ENCODE measurements at places on chromosomes 2 and 18.
A peak's percentile ranks its signal among the peaks of the same experiment; 100 is the strongest.

DNA sequence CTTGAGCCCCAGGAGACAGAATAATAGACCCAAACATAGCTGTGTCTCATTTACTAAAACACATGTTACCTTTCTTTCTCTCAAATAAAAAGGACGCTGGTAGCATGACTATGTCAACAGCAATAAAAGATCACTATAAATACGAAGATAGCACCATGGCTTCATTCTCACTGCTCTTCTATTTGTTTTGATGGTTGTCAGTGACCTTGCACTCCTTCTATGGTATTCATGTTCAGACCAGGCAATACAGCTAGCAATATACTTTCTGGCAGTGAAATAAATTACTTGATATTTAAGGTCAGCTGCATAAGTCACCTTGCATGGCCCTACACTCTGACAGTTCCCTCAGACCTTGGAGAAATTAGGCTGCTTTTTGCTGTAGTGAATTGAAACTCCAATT lies 263.2 kb upstream of the CDH7 start:
- no peak for DNase-seq

- peak; percentile 2 for DNase-seq
These were observed 1.3 kb downstream of the PTPRM start for GRCh38 chr18:7568426-7568825.

DNA sequence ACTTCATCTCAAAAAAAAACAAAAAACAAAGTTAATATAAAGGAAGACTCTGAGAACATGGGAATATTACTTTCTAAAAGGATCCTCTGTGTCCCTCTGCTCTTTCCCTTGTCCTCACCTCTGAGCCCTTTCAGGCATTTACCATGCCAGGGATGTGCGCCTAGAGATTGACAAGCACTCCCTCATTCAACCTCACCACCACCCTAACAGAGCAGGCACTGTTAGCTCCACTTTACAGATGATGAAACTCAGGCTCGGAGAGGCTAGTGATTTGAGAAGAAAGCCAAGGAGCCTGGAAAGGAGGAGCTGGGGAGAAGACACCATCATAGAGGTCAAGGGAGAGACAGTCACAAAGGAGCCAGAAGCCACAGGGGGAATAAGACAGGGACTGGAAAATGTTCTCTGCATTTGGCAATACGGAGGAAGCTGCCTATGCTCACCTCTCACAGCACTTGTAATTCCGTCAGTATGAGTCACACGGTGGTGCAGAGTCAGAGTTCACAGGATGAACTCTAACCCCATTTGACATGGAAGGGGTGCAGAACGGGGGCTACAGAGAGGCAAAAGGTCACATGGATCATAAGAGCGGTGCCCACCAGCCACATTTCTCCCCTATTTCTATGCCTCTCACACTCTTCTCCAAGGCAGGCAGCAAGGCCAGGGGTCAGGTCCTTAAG lies 101.8 kb upstream of the NFU1 start:
- DNase-seq = no peak

DNA sequence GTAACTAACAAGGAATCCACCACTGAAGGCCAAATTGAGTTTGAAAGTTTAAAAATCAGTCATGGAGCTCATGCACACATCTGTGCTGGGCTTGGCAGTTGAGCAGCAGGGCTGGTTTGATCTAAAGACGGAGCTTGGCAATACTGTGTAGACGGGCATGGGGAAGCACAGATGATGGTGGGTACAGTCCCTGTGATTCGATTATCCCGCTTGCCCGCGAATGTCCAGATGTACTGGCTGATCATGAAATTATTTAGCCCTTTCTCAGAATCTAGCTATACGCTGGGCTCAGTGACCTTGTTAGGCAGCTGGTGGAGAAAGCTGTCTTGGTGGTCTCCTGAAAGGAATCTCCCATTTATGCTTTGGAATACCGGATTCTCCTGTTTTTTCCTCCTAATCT lies 74.8 kb upstream of the SOX11 start:
- DNase-seq = no peak

DNA sequence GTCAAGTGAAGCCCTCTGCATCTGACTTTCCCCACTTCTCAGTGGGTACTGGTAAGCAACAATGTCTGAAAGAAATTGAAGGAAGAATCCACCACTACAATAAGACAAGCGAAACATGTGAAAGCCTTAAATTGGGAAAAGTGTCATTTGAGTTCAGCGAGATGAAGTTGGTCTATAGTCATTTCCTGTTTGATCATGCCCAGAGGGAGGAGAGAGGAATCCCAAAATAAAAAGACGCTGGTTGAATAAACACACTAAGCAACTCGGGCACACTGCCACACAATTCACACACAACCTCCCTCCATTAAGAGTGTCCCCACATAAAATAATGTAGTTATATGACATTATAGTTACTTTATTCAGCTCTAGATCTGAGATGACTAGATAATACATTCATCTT lies 166.1 kb downstream of the CBLN2 start:
- DNase-seq = no peak

DNA sequence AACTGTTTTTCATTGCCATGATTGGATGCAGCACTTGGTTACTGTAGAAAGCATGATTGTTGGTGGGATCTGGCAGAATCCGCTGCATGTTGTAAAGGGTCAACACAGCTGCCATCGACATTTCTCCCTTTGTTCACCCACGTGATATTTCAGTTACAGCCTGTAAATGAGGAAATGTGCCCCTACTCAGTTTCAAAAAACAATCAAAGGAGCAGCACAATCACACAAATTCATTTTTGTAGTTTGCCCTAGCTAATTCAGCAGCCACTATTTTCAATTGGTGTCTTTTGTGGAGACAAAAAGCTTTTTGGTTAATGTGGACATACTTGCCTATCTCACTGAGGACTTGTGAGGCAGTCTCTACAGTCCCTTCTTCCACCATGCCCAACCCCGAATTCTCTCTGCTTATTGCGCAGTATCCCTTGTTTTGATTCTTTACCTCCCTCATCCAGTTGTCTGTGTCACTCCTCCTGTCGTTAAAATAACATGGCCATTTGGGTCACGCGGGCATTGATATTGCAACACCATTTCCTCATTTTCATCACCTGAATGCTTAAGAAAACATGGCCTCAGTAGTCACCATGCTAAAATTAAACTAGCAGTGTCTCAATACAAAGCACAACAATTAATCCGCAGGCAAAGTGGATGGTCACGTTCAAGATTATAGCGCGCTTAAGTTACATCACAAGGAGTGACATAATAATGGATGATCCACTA lies 6.4 kb upstream of the PROC start:
- no peak for DNase-seq

GRCh38 chr2:72185206-72185605 lies 37.5 kb upstream of the CYP26B1 start:
- DNase-seq = no peak

- no peak for DNase-seq
These were observed 6.9 kb downstream of the AMER3 start for GRCh38 chr2:130762031-130762909.

DNA sequence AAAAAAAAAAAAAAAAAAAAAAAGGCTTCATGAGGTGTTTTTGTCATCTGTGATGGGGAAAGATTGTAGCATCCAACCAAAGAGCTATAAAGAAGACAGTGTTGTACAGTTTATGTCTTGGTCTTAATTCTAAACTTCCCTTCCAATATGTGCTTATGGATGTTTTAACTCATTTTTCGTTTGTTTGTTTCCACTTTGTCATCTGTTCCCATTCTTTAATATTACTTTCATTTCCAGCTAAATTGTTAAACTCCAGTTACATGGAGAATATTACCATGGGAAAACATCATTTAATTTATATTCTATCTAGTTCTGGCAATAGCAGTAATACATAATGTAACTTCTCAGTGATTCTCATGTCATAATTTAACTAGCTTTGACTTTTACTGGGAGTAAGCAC lies 344.1 kb upstream of the NRP2 start:
- no peak for DNase-seq

- no peak for DNase-seq
These were observed 40.3 kb downstream of the EML6 start for GRCh38 chr2:54763636-54764291.

- DNase-seq = no peak
These were observed 57.4 kb upstream of the PCBP1 start for GRCh38 chr2:70029814-70030409.

DNA sequence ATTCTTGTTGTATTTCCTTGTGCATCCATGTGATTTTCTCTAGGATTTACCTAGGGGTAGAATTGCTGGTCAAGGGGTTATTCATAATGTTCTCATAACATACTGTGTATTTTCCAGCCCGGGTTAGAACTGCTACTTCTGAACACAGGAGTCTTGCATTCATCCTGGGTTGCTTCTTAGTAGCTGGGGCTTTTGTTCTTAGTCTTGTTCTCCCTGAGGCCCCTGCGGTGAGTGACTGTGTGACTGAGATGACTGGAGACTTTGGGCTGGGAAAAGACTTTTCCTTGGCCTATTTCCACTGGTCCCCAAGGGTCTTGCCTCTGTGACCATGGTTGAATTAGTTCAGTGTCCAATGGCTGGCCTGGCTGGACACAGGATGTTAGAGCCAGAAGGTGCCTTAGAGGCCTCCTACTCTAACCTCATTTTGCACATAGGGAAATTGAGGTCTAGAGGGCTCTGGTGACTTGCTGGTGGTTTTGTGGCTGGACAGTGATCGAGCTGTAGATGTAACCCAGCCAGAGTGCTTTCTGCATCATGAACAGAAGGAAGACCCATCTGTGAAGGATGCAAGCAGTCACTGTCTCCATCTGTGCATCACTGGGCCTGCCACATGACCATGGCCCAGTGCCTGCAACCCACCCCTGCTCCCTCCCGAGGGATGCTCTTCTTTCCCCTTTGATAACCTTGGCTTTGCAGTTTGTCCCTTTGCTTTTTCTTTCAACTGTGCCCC lies 233.3 kb downstream of the FHOD3 start:
- DNase-seq = no peak

DNA sequence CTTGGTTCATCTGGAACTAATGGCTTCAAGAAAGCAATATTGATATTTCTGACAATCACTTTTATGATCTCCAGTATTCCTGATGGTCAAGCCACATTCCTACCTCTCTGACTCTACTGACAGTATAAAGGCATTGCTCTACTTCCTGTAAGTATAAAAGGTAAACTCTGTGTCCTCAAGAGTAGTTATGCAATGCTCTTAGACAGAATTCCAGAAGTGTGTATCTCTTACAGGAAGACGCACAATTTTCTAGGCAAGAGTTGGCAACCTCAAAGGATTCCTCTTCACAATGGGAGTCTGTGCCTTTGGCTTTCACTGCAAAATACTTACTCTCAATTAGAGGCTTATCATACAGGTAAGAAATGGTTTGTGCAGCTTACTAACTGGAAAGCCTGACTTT lies 100.1 kb downstream of the THADA start:
- no peak for DNase-seq

DNA sequence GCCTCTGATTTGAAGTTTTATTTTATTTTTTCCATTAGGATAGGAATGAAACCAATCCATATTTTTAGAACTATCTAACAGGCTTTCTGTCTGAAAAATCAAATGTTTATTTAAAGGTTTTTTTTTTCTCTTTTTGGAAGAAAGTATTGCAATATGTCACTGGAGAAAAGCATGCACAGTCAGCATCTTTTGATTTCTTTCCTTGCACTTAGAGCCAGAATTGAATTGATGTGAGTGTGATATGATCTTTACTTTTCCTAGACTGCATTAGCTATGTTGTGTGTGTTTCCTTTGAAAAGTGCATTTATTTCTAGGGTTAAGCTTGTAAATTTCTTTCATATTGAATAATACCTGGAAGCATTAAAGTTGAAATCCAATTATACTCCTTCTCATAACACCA lies 87.6 kb downstream of the ASXL3 start:
- no peak for DNase-seq

DNA sequence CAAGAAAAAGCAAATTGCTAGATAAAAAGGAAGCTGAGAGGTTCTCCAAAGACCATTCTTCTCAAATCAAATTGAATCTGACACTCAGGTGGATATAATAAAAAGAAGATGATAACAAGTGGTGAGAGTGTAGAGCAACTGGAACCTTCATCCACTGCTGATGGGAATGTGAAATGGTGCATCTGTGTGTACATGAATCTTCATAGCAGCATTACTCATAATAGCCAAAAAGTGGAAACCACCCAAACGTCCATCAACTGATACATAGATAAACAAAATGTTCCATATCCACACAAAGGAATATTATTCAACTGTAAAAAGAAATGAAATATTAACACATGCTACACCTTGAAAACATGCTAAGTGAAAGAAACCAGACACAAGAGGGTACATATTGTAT lies 357.2 kb upstream of the EPHA4 start:
- DNase-seq = no peak

GRCh38 chr2:38765551-38765950 lies 12.5 kb upstream of the GEMIN6 start:
- no peak for DNase-seq

DNA sequence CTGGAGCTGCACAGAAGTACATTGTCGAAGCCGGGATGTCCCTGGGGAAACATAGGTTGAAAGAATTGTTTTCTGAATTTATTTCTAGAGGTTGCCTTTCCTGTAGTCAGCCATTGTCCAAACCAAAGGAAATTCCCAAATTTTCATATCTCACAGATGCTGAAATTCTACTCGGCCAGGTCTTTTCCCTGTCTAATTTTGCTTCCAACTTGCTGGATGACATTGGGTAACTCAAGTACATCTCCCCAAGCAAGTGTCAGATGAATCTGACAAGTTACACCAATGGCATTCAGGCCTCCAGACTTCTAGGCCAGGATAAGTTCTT lies 47.5 kb upstream of the ROCK2 start:
- no peak for DNase-seq

GRCh38 chr2:186713691-186714090 lies 19.8 kb downstream of the FAM171B start:
- DNase-seq = no peak

DNA sequence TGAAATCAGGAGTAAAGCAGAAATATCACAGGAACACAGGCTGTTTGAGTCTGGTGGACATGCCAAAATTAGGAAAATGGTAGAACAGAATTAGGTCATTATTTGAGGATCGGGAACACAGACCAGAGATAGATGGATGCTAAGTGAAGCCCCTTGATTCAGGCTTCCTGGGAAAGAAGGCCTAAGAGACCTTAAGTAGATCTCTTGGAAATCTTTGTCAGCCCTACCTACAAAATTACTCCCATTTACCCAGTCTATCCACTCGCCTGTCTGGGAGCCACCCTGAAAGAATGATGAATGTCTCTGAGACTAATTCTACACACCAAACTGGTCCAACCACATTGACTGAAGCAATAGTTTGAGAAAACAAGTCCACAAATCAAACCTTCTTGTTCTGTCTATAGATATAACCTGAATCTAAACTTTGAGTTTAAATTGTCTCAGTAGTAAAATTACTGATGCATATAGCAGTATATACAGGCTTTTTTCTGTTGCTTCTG lies 36.6 kb upstream of the TANK start:
- no peak for DNase-seq

- DNase-seq = no peak
These were observed 130.6 kb upstream of the CDH19 start for GRCh38 chr18:66734451-66734850.

DNA sequence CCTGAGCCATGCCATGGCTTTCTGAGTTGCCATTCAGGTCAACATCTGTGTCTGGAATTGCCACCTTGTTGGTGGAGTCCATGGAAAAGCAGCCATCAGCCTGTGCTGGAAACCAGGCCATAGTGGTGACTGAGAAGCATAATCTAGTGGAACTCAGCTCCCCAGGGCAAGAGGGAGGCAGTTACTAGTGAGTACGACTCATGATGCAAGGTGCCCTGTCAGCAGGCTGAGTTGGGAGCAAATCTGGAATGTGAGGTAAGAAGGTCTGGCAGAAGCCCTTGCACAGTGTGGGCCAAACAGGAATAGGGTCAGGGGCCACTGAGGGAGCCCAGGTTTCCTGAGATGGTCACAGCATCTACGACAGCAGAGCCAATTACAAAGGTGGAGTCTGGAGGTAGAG lies 37.1 kb downstream of the SULT1C2 start:
- DNase-seq = no peak

Measured in stimulated activated CD4-positive, alpha-beta T cell treated with anti-CD3 and anti-CD28 coated beads, TNF-alpha, amount 100 ng/mL, for 24 hours (primary cell).